ENCODE measurements at places on chromosomes 12 and 14.
A peak's percentile ranks its signal among the peaks of the same experiment; 100 is the strongest.

DNA sequence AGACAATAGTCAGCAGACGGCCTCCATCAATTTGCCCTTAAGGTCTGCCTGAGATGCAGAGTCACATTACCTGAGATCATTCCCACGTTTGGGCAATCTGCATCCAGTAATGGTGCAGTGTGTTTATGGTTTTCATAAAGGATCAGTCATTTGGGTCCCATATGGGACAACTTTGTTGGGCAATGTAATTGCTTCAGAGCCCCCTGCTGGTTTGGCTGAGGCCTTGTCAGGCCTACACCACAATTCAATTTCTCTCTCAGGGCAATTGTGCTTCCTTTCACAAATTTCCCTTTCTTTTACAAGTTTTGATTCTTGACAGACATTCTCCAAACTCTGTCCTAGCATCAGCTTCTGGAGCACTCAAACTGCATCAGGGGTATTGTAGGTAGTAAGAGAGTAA, 191.2 kb upstream of the SSTR1 start:
- DNase-seq = no peak

GRCh38 chr14:89160437-89160836, 256.6 kb downstream of the FOXN3 start:
- no peak for DNase-seq

DNA sequence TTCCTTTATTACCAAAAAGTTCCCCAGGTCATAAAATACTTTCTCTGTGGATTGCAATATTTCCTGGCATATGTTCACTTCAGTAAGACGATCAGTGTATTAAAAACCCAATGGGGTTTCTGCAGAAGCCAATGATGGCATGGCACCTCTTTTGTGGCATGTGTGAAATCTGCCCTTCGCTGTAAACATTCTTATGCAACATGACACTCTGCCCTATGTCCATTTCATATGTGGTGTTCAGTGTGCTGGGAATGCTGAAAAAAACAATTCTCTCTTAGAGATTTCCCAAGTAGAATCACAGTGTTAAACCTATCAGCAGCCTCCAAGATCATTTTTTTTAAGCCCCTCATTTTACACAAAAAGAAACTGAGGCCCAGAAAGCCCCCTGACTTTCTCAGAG, 2.3 kb upstream of the MYBPC1 start:
- DNase-seq = no peak

DNA sequence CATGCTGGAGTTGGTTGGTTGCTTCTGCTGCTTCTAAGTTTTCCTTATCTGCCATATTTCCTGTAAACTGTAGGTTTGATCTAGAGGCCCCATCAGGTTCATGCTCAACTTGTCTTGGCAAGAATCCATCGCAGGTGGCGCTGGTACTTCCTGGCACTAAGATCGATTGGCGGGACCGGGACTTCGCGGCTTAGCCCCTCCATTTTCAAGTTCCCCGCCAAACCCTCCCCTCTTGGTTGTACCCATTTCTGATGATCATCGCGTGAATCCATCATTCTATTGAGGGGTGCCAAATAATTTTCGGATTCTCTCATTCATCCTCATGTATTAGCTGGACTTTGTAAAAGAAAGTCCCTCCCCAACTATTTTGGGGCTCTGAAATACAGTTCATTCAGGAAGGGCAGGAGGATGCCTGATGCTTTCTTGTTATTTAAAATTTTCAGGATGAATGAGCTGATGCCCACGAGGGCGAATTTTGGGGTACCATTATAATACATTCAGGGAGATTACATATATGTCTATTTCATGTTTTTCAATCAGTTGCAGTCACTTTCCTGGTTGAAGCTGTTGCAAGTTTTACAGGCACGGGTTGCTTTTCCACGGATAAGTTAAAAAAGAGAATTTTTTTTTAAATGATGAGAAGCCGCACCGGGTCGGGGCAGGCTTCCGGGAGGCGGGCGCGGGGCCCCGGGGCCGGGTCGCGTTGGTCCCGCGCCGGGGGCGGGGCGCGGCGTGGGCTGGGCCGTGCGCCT, 395 bp upstream of the BRI3BP start:
- peak; percentile 68 for DNase-seq

- DNase-seq = no peak
These were observed 759 bp upstream of the KLC1 start for GRCh38 chr14:103628221-103628683.

DNA sequence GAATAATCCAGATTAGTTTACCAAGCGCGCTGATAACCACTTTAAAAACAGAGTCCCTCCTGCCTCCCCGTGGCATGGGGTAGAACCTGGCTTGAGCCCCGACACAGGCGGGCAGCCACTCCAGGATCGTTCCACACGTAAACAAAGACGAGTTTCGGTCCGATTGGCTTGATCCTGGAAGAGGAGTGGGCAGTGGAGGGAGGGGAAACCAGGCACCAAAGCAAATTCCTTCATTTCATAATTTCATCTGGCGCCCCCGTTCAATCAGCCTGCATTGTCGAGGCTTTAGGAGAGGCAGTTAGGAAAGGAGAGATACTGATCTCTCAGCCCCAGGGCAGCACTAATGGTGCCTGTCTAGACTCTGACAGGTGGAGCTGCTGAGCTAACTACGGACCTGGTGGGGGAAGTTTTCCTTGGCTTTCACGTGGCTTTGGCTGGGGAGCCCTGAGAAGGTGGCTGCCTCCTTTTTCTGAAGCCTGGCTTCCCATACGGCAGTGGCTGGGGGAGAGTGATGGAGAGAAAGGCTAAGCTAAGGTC, 751 bp upstream of the GPRC5A start:
- DNase-seq = no peak

DNA sequence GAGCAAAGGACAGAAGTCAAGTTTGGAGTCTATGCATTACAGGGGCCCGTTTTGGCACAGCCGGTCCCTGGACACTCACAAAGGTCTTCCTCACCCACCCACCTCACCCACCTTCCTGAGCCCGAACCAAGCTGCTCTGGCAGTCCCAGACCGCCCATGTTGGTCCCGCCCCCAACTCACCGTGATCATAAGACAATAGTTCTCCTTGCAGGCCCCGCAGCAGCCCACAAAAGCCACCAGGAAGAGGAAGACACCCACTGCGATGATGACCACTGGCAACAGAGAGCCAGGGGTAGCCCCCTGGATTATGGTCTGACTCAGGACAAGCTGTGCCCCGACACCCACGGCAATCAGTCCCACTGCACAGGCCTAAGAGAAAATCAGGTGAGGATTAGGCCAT, 1.8 kb downstream of the CD63 start:
- no peak for DNase-seq

GRCh38 chr14:50812856-50813543, 18.0 kb downstream of the NIN start:
- DNase-seq = no peak

DNA sequence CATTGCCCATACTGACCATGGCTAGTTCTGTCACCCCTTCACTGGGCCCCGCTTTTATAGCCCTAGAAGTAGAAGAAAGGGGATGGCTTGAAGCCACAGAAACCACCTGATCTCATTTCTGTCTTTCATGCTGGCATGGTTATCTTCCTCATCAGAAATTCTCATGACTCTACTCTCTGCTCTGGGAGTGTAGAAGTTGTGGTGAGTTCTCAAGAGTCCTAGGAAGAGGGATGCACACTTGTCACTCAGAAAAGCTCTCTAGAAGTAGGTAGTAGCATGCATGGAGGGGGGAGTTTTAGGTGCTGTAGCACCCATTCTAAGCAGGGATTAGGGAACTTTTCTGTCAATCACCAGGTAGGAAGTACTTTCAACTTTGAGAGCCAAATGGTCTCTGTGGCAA, 6.1 kb upstream of the CMA1 start:
- DNase-seq = no peak

DNA sequence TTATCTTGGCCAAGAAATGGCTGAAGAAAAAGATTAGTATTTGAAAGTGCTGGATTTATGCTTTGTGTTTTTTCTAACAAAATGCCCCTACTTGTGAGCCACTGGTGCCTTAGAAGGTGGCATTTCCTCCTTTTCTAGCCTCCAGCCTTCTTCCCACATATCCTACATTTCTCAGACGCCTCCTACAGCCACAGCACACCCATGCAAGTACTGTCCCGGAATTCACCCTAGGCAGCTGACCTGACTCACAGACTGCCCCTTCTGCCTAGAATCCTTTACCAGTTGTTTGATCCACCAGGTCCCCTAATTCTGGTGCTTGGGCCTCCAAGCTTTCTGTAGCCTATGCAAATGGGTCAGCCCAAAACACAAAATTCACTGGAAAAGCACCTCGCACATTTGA, 166.0 kb downstream of the FOXN3 start:
- DNase-seq = no peak

- no peak for DNase-seq
These were observed 108.3 kb downstream of the KIF26A start for GRCh38 chr14:104246401-104247335.

- no peak for DNase-seq
These were observed 151.1 kb upstream of the FUT8 start for GRCh38 chr14:65261425-65261920.

DNA sequence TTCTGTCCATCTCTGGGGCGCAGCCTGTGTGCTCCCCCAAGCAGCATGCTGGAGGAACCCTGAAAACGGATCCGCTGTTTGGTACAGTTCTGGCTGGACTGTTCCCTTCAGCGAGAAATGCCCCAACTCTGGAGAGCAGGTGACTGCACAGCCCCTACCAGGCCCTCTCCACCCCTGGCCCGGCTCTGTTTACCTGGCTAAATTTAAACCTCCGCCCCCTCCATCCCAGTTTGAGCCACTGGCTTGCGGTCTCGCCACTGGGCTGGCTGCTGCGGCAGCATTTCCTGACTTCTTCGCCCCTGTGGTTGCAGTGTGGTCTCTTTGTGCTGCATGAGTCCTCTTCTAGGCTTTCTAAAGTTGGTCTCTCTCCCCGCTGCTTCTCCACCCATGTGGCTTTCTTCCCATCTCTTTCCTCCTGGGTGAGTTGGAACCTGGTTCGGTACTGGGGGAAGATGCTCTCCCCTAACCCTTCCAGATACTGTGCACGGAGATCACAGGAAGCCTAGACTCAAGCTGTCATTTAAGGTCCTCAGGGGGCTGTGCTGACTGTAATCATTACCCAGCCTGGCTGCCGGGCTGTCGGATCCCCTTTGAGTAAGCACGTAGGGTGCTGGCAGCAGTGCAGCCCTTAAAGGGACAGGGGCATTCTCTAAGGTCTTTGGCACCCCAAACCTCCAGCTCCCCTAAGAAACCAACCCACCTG, 60.6 kb downstream of the FBXL14 start:
- DNase-seq = no peak

DNA sequence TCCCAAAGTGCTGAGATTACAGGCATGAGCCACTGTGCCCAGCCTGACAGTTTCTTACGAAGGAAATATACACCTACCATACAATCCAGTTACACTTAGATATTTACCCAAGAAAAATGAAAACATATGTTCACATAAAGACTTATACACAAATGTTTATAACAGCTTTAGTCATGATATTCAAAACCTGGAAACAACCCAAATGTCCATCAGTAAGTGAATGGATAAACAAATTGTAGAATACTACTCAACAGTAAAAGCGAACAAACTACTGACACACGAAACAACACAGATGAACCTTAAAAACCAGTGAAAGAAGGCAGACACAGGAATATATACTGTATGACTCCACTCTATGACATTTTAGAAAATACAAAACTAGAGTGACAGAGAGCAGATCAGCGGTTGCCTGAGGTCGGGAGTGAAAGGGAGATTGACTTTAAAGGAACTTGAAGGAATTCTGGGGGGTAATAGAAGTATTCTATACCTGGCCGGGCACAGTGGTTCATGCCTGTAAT, 83.6 kb downstream of the SPRING1 start:
- no peak for DNase-seq

GRCh38 chr14:22276913-22277816, 311.9 kb downstream of the DAD1 start:
- no peak for DNase-seq

- DNase-seq = no peak
These were observed 24.6 kb upstream of the NCOR2 start for GRCh38 chr12:124592050-124592449.

- no peak for DNase-seq
These were observed 768.5 kb downstream of the DIO2 start for GRCh38 chr14:79442786-79443185.

- DNase-seq = no peak
These were observed 364.7 kb downstream of the BCAT1 start for GRCh38 chr12:24584032-24584675.

GRCh38 chr12:5335069-5335468, 96.8 kb upstream of the NTF3 start:
- DNase-seq = no peak

- DNase-seq = no peak
These were observed 574.1 kb downstream of the SLC16A7 start for GRCh38 chr12:60169904-60170303.

DNA sequence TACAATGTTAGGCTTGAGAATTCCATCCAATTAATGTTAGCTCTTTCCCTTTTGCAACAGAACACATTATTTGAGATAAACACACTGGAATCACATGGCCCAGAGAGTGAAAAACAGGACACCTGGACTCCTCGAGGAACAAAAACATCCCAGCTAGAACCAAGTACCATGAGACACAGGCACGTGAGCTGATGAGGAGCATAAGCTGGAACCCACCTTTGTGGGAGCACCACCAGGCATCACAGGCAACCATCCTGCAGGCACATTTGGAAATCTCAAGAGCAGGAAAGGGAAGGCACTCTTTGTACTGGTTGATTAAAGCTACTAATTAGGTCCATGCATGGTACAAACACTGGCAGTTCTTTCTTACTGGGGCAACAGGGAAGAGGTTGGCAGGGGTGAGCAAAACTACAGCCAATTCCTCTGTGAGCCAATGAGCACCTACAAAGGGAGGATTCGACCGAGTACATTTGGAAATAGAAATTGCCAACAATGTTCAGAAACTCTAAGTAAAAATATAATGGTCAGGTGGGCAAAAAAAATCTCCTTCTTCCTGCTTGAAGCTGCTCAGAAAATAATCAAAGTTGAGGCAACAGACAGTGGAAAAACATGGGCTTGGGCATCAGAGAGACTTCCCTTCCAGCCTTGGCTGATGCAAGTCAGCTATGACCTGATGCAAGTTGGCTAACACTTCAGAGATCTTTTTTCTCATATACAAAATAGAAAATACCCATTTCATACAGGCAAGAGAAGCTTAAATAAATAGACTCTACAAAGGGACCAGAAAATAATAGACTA, 216.7 kb downstream of the NUAK1 start:
- no peak for DNase-seq

DNA sequence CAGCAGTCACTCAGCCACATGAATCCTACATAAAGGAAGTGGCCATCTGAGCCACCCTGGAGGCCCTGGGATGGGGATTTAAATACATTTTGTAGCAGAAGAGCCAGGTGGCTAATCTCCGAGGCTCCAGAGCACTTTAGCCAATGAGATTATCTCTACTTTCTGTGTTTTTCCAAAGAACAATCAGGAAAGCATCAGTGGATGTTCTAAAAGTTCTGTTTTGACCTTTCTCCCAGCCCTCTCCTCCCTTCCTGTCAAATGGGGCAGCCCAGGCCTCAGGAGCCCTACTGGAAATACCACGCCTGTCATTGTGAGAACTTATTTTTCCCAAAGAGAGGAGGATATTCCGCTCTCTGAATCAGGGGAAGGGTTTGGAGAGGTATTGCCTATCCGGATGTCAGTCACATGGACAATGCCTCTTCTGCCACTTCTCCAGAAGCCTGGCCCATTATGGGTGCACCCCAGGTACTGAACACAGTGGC, 336.8 kb upstream of the FKBP4 start:
- DNase-seq = no peak

- no peak for DNase-seq
These were observed 74.0 kb upstream of the MDM1 start for GRCh38 chr12:68406134-68406576.

- no peak for DNase-seq
These were observed 82.8 kb upstream of the MDM1 start for GRCh38 chr12:68414988-68415387.
